Activated CD4-positive, alpha-beta T cell treated with anti-CD3 and anti-CD28 coated beads for 48 hours (primary cell): ENCODE measurements at places on chromosomes 12 and 14.
A peak's percentile ranks its signal among the peaks of the same experiment; 100 is the strongest.

DNA sequence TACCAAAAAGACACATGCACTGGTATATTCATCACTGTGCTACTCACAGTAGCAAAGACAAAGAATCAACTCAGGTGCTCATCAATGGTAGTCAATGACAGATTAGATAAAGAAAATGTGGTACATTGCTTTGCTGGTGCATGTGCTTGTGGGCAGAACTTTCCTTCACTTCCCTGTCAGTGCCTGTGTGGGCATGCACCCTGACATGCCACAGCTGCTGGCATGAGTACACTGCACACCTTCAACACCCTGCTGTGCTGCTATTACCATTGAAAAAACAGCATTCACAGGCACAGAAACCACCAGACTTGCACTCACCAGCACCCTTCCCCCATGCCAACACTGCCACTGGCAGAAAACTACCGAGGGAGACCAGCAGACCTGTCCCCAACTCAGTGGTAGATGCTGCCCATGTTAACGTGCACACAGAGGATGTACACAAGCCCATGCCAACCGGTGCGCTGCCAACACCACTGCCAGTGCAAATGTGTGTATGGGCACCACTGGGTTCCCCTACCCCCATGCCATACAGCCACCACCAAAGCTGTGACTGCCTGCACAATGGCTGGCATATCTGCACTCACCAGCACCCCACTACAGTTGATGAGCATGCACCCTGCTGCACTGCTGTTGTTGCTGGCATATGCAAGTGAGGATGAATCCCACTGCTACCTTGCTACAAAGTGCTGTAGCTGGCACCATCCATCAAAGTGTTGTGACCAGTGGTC lies 57.4 kb downstream of the APOBEC1 start:
- DNase-seq, result no peak

DNA sequence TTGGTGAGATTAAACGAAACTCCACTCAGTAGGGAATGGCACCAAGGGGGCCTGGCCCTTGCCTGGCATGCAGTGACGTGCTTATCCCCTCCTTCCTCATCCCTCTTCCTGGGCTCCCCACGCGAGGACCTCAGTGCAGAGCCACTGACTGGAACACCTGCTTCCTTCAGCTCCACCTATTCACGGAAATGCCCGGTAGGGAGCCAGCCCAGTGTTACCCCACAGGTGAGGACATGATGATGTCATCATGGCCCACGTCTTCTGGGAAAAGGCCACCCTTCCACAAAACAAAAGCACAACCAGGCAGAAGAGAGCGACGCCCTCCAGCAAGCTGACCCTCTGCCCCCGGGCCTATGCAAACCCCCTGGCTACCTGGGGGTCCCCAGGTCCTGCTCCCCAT lies 42.1 kb downstream of the CCDC85C start:
- no peak for DNase-seq

GRCh38 chr14:68182492-68182891 lies 362.9 kb downstream of the RAD51B start:
- DNase-seq, result peak; percentile 12

DNA sequence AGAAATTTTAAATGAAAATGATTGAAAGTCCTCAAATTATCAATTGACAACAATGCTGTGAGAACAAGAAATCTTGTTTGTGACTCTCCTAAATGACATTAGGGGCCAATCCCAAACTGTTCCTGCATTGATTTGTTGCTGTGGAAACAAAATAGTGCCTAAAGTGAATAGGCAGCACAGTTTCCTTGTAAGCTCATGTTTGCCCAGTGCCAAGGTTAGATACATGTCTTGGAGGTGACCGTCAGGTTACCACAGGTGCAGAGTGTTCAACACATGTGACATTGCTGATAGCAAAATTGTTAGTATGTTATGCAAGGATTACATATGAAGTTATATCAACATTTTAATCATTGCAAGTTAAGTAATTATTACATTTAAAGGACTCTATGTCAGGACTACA lies 292.6 kb downstream of the ACSS3 start:
- no peak for DNase-seq

DNA sequence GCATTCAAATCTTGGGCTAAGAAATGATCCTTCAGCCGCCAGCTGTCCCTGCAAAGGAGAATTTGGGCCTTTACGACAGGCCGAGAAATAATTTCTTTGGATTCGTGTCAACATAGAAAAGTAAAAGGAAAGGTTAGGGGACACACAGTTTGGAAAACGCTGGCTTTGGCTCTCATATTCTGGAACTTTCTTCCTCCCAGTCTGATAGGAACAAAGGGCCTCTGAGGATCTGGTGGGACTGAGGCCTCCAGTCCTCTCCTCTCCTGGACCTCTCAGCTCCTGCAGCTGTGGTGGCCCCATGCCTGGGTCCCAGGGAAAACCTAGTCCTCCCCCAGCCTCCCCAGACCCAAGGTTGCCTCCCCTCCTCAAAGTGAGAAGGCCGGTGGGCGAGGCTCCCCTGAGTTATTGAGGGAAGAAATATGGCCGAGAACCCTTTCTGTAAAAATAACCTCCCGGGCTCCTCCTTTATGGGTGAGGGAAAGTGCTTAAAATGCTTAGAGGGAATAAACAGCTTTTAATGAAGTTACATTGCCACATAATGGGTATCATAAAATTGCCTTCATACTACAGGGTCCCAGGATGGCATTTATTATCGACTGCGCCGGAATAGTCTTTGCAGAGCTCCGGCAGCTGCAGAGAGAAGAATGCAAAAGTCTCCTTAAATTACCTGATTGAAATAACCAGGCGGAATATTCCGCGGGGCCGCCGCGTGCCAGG lies 188.3 kb downstream of the PHETA1 start:
- DNase-seq, result no peak

DNA sequence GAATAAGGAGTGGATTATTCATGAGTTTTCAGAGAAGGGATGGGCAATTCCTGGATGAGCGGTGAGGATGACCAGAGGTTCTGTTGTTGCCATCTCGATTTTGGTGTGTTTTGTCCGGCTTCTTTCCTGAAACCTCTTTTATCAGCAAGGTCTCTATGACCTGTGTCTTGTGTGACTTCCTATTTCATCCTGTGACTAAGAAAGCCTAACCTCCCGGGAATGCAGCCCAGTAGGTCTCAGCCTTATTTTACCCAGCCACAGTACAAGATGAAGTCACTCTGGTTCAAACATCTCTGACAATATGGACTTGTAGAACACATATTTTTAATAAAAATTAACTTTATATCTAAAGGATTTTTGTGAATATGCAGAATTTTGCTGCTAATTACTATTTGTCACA lies 716.4 kb downstream of the FSCB start:
- DNase-seq, result no peak

DNA sequence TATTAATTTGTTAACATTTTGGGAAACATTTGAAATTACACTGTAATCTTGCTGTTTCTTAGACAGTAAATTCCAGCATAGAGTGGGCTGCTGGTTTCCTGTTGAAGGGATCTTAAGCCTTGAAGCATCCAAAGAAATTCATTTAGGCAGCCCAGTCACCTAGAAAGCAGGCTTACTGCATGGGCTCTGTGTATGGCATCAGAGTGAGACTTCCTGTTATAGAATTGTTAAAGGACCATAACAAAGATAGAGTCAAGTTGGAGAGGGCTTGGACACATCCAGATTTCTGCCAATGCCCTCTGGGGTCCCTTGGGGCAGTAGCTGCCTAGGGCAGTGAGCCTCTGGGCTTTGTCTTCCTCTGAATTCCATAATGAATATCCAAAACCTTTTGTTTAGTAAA lies 149.2 kb downstream of the DYRK2 start:
- no peak for DNase-seq

- DNase-seq, result no peak
Measured at GRCh38 chr12:123329799-123330198, 34.8 kb downstream of the SBNO1 start.

- no peak for DNase-seq
Measured at GRCh38 chr14:35004839-35005238, 22.0 kb downstream of the SRP54 start.

GRCh38 chr14:30355431-30355913 lies 203.5 kb upstream of the G2E3 start:
- DNase-seq, result peak; percentile 28

- no peak for DNase-seq
Measured at GRCh38 chr14:102954081-102954789, 31.8 kb downstream of the AMN start.

- DNase-seq, result no peak
Measured at GRCh38 chr12:5192726-5193125, 149.0 kb downstream of the KCNA5 start.

DNA sequence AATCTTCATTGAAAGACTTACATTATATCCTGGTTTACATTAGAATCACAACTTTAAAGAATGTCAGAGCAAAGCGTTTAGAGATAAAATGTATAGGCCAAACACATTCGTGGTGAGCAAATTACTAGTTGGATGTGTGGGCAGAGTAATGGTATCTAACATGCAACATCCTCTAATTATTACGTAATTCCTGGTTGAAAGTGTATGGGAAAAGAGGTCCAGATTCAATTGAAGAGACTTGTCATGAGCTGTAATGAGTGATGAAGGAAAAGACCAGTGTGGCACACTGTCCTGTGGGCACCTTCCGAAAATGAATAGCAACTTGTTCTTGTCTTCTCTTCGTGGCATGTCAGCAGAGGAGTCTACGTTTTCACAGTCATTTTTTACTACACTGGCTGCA lies 192.8 kb downstream of the LRIG3 start:
- no peak for DNase-seq

DNA sequence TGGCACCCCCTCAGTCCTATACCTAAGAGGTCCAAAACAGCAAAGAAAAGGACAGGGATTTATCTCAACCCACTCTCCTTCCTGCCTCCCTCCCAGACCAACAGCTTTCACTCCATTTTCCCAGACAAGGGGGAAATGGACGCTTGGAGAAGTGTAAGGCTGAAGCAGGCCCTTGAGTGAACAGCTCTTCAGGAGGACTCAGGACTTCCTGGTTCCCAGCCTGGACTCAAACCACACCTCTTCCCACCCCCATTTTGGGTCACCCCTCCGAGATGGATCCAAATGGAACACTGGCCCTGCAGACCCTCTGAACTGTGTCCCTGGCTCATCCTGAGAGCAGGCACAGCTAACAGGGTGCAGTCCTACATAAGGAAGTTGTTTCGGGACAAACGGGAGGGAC lies 2.7 kb downstream of the KMT2D start:
- DNase-seq, result no peak

GRCh38 chr12:51600721-51601120 lies 9.7 kb downstream of the SCN8A start:
- no peak for DNase-seq

- no peak for DNase-seq
Measured at GRCh38 chr12:30928356-30929244, 2.1 kb downstream of the TSPAN11 start.

DNA sequence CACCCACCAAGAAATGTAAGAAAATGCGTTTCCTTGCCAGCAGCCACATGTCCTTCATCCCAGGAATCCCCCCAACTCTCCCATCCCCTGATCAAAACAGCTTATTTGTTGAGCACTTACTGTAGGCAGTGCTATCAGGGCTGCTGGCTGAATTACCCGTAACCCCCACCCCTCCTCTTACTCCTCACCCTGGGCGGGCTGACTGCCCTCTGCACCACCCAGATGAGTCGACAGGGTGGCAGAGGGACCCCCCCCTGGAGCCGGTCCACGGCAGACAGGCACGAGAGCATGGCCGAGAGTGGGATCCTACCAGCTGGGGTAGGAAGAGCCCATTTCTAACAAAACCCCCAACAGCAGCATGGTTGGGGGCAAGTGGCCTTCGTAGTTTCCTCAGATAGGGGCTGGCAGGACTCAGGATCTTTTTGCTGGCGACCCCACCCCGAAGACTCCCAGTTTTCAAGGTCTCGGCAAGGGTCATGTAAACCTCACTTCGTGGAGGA lies 1.1 kb upstream of the RHOF start:
- DNase-seq, result peak; percentile 54

- DNase-seq, result no peak
Measured at GRCh38 chr12:85041395-85041794, 5.2 kb downstream of the LRRIQ1 start.

GRCh38 chr12:84842406-84843013 lies 70.1 kb downstream of the SLC6A15 start:
- no peak for DNase-seq
